ENCODE measurements at places on chromosomes 5 and 9. TPM values are rescaled to one million over a fixed set of nuclear protein-coding genes. Genes with fewer than 3 reads are reported as not detected.

The ZNF300 gene
- 0.54 TPM for total RNA-seq

The PHYKPL gene
- 165 TPM for total RNA-seq

The SPATA31E1 gene
- total RNA-seq: not detected

The SLIT3 gene
- not detected for total RNA-seq

The INSL6 gene
- not detected for total RNA-seq

Data from CD4-positive, CD25-positive, alpha-beta regulatory T cell (primary cell).